ENCODE measurements at places on chromosomes 12 and 14.

- DNase-seq: peak; percentile 37
Measured at GRCh38 chr12:49873361-49873934, 30.3 kb downstream of the FAIM2 start.

GRCh38 chr14:101492716-101493115 lies 68.6 kb upstream of the DIO3 start:
- DNase-seq: no peak

DNA sequence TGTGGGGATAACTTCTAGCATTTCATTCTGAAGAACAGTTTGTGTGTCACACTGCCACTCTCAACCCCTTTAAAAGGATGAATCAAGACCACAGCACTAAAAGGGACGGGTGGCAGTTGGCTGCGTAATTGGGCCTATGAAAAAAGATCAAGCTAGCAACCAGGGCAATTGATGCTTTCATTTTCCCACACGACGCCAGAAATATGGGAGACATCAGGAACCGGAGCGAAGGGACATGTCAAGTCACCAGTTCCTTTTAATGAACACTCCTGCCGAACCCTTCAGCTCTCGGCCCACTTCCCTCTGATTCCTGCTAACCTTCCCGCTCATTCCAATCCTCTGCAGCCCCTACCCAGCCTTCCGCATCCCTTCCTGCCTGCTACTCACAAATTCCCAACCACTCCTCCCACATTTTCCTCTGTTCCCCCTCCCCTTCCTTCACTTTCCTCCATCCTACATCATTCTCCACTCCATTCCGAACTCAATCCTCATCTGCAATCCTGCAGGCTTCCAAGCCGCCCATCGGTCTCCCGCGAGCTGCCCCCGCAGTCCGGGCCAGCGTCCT lies 753 bp downstream of the CSRNP2 start:
- DNase-seq: peak; percentile 38

DNA sequence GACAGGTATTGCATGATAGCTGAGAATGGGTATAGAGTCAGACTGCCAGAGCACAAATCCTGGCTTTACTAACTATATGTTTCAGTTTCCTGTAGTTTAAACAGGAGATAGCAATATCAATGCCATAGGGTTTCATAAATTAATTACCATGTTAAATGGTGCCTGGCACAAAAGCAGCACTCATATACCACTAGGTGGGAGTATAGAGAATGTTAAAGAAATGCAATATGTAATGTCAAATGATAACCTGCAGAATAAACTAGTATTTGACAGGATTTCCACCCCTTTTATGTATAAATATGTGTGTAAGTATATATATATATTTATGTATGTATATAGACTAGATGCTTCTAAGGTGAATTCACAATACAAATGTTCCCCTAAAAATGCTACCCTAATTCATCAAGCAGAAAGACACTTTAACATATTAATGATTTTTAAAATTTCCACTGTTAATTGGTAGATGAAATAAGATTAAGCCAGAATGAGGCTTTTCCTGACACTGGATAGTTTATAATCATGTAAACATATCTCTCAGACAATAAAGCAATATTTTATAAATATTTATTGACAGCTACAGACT lies 8.6 kb downstream of the WDR89 start:
- no peak for DNase-seq

DNA sequence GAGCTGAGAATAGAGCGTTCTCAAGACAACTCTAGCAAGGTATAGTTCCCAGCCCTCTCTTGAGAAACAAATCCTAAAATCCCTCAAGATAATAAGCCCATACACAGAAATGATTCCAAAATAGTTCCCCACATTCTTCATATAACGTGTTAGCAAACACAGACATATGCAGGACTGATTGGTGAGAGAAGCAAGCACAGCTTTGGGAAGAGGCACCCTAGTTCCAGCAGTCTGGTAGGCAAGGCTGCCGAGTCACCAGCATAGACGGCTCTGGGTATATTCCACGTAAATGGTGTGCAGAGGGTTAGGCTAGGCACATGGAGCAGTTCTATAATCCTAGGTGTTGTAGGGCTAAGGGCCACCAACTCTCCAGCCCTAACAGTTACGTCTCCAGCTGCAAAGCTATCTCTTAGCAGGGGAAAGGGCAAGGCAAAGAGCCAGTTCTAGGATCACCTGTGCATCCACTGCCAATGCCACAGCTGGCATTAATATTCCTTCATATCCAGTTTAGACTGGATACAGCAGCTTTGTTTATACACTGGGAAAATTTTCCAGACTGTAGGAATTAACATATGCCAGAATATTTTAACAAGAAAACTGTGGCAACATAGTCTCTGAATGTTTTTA lies 52.9 kb downstream of the SH2B3 start:
- no peak for DNase-seq

DNA sequence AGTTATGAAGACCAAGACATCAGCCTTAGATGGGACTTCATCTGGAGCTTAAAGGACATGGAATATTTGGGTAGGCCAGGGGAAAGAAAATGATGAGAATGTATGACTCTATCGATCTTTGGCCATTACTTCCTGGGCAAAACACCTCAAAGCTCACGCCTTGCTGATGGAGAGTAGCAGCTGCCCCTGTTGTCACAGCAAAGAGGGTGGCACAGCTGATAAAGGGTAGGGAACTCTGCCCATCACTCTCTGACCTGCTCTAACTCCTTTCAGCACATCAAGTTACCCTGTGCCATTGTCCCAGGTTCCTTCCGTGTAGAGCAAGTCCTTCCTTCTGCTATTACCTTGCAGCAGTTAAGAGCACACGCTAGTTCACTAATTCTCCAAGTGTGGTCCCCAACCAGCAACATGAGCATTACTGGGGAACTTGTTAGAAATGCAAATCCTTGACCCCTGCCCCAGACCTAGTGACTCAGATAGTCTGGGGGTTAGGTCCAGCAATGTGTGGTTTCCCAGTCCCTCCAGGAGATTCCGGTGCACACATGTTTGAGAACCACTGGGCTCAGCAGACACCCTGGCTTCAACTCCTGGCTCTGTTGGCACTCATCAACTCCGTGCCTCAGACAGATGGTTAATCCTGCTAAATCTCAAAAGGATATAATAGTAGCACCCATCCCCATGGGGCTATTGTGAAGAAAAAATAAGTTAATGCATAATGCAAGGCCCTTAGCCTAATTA lies 93.7 kb upstream of the EEA1 start:
- no peak for DNase-seq

DNA sequence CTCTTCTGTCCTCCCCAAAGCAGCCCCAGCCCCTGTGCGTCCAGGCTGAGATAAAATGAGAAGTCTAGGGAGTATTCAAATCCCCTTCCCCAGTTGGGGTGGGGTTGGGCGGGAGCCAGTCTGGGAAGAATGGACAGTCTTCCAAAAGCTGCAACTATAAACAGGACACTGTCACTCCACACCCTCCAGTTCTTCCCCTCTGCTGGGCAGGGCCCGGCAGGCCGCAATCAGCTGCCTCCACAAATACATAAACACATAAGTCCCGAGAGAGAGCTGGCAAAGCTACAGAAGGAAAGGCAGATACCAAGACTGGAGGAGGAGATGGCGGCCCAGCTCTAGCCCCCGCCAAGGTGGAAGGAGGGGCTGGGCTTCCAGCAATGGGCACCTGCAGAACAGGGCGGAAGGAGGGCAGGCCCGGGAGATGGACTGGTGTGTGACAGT lies 12.7 kb downstream of the LTBP2 start:
- DNase-seq: no peak

DNA sequence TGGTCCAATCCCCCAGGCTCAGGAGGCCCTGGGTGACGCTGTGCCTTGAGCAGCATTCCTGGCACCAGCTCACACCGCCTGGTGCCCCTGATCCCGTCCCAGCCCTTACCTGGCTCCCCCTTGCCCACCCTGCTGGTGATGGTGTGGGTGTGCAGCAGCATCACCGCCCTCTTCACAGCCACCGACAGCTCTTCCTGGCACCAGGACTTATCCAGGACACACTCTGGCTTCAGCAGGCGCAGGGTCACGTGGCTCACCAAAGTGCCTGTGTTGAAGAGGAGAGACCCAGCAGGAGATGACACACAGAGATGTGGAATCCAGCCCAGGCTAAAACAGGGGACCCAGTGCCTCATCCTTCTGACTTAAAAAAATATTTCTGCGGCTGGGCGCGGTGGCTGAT lies 36.2 kb downstream of the GCN1 start:
- DNase-seq: no peak

DNA sequence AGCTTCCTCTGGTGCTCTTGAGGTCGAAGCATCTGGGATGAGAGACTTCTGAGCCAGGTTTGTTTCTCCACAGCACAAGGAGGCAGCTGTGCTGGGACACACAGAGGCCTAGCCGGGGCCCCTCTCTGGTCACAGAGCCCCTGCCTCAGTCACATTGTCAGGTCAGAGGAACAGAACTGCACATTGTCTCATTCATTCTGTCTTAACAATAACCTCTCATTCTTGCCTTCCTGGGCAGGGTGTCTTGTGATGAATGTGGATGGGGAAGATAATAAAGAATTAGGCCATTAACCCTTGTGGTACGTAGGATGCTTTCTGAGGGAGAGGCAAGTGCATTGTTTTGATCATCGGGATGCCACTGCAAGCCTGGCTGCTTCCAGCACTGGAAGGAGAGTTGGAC lies 29.8 kb downstream of the FNTB start:
- no peak for DNase-seq

GRCh38 chr12:5276327-5276880 lies 155.5 kb upstream of the NTF3 start:
- DNase-seq: no peak

DNA sequence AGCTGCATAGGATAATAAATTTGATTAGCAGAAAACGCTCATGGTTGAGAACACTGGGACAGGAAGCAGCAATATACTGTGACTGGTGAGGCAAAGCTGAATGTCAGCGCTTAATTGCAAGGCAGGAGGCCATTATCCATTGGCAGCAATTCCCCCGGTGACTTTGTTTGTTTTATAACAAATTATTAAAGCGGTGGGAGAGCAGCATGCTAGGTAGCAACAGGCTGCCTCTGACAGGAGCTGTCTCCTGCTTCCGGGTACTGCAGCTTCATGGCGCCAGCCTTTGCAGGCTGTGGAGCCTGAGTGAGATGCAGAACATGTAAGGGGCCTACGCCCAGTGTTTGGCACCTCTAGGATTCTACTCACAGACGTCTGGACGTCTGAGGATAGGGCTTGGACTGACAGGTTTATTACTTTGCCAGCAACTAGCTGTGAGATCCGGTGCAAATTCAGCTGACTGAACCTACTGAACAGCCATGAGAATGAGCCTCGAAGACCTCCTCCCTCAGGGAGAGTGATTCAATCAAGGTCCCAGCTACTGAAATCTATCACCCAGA lies 82.1 kb upstream of the SSTR1 start:
- DNase-seq: no peak

DNA sequence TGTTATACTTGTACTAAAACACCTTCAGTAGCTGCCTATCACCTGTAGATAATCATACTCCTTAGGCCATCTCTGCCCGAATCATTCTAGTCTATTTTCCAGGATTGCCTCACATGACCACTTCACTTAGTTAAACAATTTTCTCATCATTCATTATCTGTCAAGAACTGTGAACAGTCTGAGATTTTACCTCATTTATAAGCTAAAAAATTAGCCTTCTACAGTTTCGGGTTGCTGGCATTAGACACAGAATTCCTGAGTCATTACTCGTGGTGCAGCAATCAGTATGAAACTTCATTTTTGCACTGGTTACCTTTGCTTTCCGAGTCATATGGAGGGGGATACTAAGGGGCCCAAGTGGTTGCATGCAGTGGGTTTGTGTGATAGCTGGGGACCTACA lies 57.6 kb upstream of the OTOGL start:
- no peak for DNase-seq

- DNase-seq: no peak
Measured at GRCh38 chr12:88306471-88307069, 164.5 kb downstream of the TMTC3 start.

- DNase-seq: no peak
Measured at GRCh38 chr12:107622001-107622400, 63.6 kb upstream of the PWP1 start.

- no peak for DNase-seq
Measured at GRCh38 chr14:33347796-33348195, 409.1 kb downstream of the NPAS3 start.

DNA sequence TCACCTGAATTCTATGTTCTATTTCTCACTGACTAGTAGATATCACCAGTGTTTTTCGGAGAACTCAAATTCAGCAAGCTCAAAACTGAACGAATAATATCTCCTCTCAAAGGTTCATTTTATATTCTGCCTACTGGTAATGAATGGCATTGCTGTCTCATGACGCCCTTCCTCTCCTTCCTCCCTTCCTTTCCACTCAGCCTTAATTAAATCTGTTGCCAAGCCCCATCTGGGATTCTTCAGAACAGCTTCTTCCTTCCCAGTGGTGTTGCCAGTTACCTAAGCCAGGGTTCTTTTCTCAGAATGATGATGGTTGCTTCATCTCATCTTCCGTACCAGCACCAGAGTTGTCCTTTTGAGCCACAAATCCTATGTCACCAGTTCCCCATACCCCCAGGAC lies 143.2 kb downstream of the SYNE2 start:
- DNase-seq: no peak

DNA sequence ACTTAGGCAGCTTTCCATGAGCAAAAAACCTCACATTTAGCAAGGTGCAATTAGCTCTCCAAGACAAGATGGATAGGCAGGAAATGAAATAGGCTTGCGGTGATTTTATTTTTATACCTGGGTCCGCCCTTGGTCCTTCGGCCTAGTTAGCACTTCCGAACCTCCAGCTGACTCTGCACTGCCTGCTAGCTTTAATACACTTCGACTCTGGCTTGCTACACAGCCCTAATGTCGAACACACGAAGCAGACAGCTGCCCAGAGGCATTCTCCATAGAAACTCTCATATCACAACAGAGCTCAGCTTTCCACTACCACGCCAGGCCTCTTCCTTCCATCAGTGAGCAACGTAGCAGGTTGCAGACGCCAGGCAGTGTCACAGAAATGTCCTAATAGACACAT lies 688.0 kb downstream of the VRK1 start:
- no peak for DNase-seq

DNA sequence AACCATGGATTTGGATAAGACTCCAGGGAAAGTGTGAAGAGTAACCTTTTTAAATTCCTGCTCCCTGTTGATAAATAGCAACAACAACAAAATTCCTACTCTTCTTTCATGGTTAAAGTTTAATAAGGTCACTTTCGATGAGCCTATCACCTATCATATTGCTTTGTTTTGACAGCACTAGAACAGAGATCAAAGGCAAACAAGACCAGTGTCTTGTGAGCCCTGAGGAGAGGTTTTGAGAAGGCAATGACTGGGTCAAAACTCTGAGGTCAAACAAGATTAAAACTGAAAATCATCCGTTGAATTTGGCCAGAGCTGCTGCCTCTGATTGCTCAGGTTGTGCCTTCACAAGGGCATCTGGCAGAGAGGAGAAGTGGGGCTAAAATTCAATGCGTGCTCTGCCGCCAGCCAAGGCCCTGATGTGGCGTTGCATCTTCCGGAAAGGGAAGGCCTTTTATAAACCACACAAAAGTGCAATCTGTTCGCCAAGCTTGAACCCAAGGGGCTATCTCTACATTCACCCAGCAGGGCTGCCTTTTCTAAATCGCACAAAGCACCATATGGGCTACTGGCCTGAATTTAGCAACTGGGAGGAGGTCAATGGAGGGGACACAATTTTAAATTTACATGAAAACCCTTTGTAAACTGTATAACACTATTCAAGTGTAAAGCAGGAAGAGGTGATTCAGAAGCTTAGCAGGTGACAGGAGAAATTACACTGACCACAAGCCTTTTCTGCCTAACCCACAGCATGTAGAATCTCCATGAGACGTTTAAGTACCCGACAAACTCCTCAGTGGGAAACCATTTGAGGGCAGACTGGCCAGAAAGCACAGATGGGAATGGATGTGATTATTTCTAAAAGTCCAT lies 140.8 kb downstream of the DAD1 start:
- DNase-seq: no peak

All from midbrain (tissue), 1 donor.